ENCODE measurements at places on chromosomes 6 and 20.

GRCh38 chr20:14470977-14471661, 133.7 kb upstream of the FLRT3 start:
- no peak for DNase-seq

GRCh38 chr6:149898966-149899365, 1.1 kb upstream of the RAET1E start:
- DNase-seq = no peak

GRCh38 chr6:168598251-168599117, 157.5 kb downstream of the SMOC2 start:
- no peak for DNase-seq

GRCh38 chr6:24340998-24341938, 16.6 kb downstream of the DCDC2 start:
- DNase-seq = no peak

Data from stimulated activated CD4-positive, alpha-beta T cell treated with anti-CD3 and anti-CD28 coated beads, Interleukin-2, amount 100 ng/mL, for 48 hours (primary cell).